ENCODE measurements at places on chromosomes 1 and 21. TPM values are rescaled to one million over a fixed set of nuclear protein-coding genes. Genes with fewer than 3 reads are reported as not detected.

The C1orf53 gene
- 2.0 TPM for total RNA-seq

The TMEM269 gene
- total RNA-seq = 0.59 TPM

The PLCH2 gene
- total RNA-seq = 10.2 TPM

The UBE2J2 gene
- 39.8 TPM for total RNA-seq

The ERICH3 gene
- 0.29 TPM for total RNA-seq

The SMCP gene
- not detected for total RNA-seq

The SH2D2A gene
- total RNA-seq = 5.4 TPM

The PKP1 gene
- total RNA-seq = 12.1 TPM

The PTGER3 gene
- total RNA-seq = 52.1 TPM

The SYPL2 gene
- total RNA-seq = 0.44 TPM

The S100A3 gene
- total RNA-seq = 0.44 TPM

DNA sequence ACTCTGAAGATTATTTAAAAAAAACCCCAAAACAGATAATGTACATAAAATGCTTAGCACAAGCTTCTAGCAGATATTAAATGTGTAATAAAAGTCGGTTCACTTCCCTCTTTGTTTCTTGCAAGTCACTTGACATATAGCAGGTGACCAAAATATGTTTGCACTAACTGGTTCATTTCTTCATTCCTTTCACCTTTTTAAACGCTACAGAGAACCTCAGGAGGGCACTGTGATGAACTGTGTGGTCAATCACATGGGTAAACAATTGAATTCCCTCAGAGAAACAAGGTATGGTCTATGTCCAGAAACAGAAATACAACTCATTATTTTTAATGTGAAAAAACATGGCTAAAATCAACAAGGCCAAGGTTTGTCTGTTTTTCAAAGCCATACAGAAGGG lies 51.3 kb upstream of the BCL10 start:
- H3K4me3 ChIP-seq = no peak overlapping the region
- H3K27ac ChIP-seq = no peak overlapping the region
- H3K36me3 ChIP-seq = no peaks in the 10 kb centered on the region
- no peaks in the 10 kb centered on the region for H3K4me1 ChIP-seq
- H3K27me3 ChIP-seq = no peaks in the 10 kb centered on the region

GRCh38 chr1:205923651-205924459 lies 19.4 kb downstream of the SLC26A9 start:
- H3K36me3 ChIP-seq = no peaks in the 10 kb centered on the region
- H3K27ac ChIP-seq = no peak overlapping the region
- H3K4me3 ChIP-seq = no peak overlapping the region
- DNase-seq = no peak
- H3K4me1 ChIP-seq = no peaks in the 10 kb centered on the region
- no peaks in the 10 kb centered on the region for H3K27me3 ChIP-seq

- no peak overlapping the region for H3K4me3 ChIP-seq
- no peaks in the 10 kb centered on the region for H3K4me1 ChIP-seq
- peaks cover 2% of the 10 kb centered on the region for H3K27me3 ChIP-seq
Observed at GRCh38 chr1:28812669-28813468, 899 bp downstream of the OPRD1 start.

DNA sequence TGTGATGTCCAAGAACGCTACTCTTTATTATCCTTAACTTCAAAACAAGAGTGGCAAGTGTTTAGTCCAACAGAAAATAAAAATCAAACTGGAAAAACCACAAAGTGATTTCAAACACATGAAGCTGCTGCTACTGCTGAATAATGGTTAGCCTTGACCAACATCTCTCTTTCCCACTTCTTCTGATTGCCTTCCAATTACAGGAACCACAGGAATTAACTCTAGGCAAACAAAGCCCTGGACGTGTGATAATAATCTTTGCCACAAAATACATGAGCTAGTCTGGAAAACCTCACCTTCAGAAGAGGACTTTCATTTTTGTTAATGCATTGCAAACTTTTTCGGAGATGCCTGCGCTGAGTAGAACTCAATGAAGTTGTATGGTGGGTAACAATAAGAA lies 48.6 kb upstream of the COL11A1 start:
- no peak overlapping the region for H3K27ac ChIP-seq
- H3K4me3 ChIP-seq = no peak overlapping the region
- no peaks in the 10 kb centered on the region for H3K36me3 ChIP-seq
- DNase-seq = no peak
- no peaks in the 10 kb centered on the region for H3K27me3 ChIP-seq

DNA sequence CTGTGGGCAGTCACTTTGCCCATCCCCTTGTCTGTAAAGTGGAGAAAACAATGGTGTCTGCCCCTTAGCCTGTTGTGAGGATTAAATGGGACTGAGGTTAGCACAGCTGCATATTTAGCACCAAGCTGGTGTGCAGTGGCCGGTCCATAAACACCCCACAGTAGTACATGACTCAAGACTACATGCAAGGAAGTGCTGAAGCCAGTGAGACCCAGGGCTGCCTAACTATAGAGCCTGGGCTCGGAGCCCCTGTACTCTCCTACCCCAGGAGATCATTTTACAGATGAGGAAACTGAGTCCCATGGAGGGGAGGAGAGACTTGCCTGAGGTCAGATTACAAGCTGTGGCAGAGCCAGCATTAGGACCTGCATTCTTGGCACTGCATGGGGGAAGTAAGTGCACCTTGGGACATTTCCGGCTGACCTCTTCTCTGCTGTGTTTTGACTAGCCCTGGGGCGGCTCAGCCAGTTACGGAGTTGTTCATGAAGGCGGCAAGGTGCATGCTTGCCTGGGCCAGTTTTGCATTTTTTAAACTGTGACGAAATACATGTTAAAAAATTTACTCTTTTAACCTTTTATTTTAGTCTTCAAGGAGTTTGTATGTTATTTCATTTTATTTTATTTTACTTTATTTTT lies 3.2 kb downstream of the SERINC2 start:
- H3K4me3 ChIP-seq = no peak overlapping the region
- H3K36me3 ChIP-seq = no peaks in the 10 kb centered on the region
- no peaks in the 10 kb centered on the region for H3K27me3 ChIP-seq
- no peaks in the 10 kb centered on the region for H3K4me1 ChIP-seq
- H3K27ac ChIP-seq = peak overlapping the region; percentile 56
- peak; percentile 83 for DNase-seq

DNA sequence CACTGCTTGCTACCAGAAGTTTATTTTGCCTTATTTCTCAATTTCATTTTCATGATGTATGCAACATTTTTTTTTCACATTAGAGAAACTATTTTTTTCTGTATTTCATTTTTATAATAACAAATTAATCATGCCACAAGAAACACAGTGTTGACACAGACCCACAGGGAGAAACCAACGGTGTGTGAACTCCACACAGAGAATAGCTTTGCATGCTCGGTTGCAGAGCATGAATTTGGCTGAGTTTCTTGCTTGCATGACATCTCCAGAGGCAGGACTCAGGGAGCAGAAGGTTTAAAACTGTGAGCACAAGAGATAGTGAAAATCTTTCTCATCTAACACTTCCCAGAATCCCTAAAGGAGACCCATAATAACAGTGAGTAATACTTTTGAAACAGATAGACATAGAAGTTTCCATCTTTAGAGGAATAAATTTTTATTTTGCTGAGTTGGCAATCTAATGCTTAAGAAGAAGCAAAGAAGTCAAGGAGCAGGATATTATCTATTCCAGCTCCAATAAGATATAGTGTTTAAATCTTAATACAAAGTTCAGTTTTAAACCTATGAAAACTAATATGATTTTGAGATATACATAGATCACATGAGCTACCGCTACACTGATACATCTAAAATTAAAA lies 890.9 kb downstream of the MRPL39 start:
- H3K36me3 ChIP-seq = no peaks in the 10 kb centered on the region
- H3K27me3 ChIP-seq = no peaks in the 10 kb centered on the region
- DNase-seq = no peak

- no peak overlapping the region for H3K27ac ChIP-seq
- H3K4me3 ChIP-seq = no peak overlapping the region
- no peak for DNase-seq
- H3K36me3 ChIP-seq = no peaks in the 10 kb centered on the region
Observed at GRCh38 chr1:101704895-101705294, 291.8 kb downstream of the OLFM3 start.

- DNase-seq = no peak
- H3K36me3 ChIP-seq = no peaks in the 10 kb centered on the region
- H3K27me3 ChIP-seq = no peaks in the 10 kb centered on the region
- H3K4me1 ChIP-seq = no peaks in the 10 kb centered on the region
- H3K4me3 ChIP-seq = no peak overlapping the region
Observed at GRCh38 chr21:35585878-35586277, 474.4 kb downstream of the SETD4 start.

GRCh38 chr1:160104486-160104885 lies 6.1 kb upstream of the IGSF8 start:
- peak overlapping the region; percentile 30 for H3K27ac ChIP-seq
- H3K4me1 ChIP-seq = peaks cover 14% of the 10 kb centered on the region
- H3K36me3 ChIP-seq = no peaks in the 10 kb centered on the region
- H3K27me3 ChIP-seq = no peaks in the 10 kb centered on the region

- no peaks in the 10 kb centered on the region for H3K4me1 ChIP-seq
- no peak overlapping the region for H3K4me3 ChIP-seq
- no peak overlapping the region for H3K27ac ChIP-seq
Observed at GRCh38 chr1:70017770-70018169, 187.6 kb downstream of the LRRC40 start.

GRCh38 chr1:21289700-21290545 lies at the start of gene ECE1:
TSS of gene ECE1 (minus strand) at chr1:21290463. CDS start at chr1:21290414, 49 bp downstream.
- H3K4me1 ChIP-seq = peaks cover 3% of the 10 kb centered on the region
- H3K36me3 ChIP-seq = no peaks in the 10 kb centered on the region
- H3K4me3 ChIP-seq = peak within 1 kb of the TSS; percentile 58
- H3K27me3 ChIP-seq = no peaks in the 10 kb centered on the region
- DNase-seq = no peak
- peak within 1 kb of the TSS; percentile 88 for H3K27ac ChIP-seq

GRCh38 chr1:117655220-117655577 lies 49.4 kb downstream of the TENT5C start:
- H3K27ac ChIP-seq = no peak overlapping the region

DNA sequence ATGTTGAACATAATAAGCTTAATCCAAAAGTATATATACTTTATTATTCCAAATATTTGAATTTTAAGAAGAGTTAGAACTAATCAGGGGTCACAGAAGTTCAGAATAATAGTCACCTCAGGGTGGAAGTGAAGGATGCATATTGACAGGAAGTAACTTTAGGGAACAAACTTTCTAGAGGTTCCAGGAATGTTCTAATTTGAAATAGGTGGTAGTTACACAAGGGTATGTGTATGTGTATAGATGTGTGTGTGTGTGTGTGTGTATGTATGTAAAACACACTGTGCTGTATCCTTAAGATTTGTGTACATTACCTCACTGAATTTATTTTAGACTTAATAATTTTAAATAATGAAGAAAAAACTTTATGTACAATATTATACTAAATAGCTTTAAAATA lies 110.4 kb downstream of the ACBD6 start:
- no peak overlapping the region for H3K4me3 ChIP-seq
- H3K27ac ChIP-seq = no peak overlapping the region
- no peak for DNase-seq
- no peaks in the 10 kb centered on the region for H3K27me3 ChIP-seq
- no peaks in the 10 kb centered on the region for H3K4me1 ChIP-seq

GRCh38 chr1:86346388-86346787 lies 49.7 kb downstream of the ODF2L start:
- no peaks in the 10 kb centered on the region for H3K4me1 ChIP-seq
- H3K4me3 ChIP-seq = no peak overlapping the region
- no peaks in the 10 kb centered on the region for H3K36me3 ChIP-seq
- DNase-seq = no peak
- no peak overlapping the region for H3K27ac ChIP-seq

- no peak for DNase-seq
- no peaks in the 10 kb centered on the region for H3K27me3 ChIP-seq
- H3K4me1 ChIP-seq = no peaks in the 10 kb centered on the region
- no peak overlapping the region for H3K4me3 ChIP-seq
Observed at GRCh38 chr1:230537456-230537855, 104.8 kb upstream of the COG2 start.
